AG08395 (cell line): ENCODE measurements at places on chromosomes 7 and 10.

DNA sequence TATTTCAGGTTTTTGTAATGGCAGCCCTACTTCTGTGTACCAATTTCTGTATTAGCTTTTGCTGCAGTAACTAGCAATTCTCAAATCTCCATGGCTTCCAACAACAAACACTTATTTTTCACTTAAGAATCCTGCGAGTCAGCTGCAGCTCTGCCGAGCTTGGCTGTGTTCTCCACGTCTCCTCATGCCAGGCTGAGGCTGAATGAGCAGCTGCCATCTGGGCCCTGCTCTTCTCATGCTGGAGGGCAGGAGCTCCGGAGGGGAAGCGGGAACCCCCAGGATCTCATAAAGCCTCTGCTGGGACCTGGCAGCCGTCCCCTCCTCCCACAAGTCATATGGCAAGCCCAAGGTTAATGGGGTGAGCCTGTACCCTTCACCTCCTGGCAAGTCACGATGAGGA, 591.1 kb downstream of the SDK1 start:
- DNase-seq = no peak

DNA sequence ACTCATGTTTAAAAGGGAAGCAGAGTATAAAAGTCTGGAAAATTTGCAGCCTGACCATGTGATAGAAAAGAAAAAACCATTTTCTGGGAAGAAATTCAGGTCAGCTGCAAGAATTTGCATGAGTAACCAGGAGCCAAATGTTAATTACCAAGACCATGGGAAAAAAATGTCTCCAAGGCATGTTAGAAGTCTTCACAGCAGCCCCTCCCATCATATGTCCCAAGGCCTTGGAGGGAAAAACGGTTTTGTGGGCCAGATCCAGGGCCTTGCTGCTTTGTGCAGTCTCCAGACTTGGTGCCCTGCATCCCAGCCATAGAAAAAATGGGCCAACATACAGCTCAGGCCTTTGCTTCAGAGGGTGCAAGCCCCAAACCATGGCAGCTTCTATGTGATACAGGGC, 1019.6 kb upstream of the SORCS1 start:
- DNase-seq = no peak

- DNase-seq = no peak
Measured at GRCh38 chr10:103171278-103171677, 21.8 kb downstream of the NT5C2 start.

GRCh38 chr7:81692146-81692905, 77.5 kb downstream of the HGF start:
- no peak for DNase-seq

GRCh38 chr7:12567015-12567414, 3.5 kb upstream of the SCIN start:
- DNase-seq = no peak

DNA sequence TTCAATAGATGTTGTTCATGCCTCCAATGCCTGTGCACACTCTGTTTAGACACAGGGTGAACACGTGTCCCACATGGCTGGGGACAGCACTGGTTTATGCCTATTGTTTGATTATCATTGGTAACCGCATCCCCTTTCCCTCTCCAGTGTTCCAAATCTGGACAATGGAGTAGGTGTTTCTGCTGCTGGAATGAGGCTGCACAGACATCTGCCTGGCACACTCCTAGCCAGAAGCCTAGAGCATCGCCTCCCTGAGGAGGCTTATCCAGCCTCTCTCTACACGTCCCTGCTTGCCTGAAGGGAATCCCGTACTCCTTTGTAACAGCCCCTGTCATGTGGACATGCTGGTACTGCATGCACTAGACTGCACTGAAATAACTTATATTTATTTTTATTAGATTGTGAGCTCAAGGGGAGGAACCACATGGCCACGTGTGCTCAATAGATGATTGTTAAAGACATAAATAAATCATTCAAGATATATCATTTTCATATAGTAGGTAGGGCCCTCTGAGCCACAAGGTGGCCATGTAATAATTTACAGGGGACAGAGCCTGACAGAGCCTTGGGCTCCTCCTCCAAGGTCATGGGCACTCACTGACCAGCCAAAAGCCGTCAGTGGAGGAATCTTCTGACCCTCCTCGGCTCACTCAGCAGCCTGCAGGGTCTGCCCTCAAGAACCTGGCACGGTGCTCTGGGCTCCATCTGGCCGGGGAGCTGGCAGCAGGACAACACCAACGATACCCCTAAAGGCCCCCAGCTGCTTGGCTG, 310.9 kb upstream of the ZNF32 start:
- DNase-seq = no peak

DNA sequence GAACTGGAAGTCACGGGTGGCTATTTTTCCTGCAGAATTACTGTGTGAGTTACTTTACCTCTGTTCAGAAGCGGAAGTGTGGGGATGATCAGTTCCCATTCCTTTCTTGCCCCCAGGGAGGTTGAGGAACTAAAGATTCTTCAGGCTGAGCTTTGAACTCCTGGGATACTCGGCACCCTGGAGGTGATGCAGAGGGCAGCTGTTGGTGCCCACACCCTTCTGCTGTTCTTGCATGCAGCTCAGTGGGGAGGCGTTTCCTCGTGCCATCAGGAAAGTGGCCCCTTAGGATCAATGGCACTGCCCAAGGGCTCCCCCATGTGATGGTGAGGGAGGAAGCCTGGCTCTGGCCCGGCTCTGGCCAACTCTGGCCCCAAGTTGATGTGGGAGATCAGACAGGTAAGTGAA, 44.7 kb upstream of the MXI1 start:
- DNase-seq = no peak

GRCh38 chr10:91006752-91007346, 86.0 kb upstream of the ANKRD1 start:
- no peak for DNase-seq

- DNase-seq = no peak
Measured at GRCh38 chr10:66746711-66747110, 179.1 kb upstream of the LRRTM3 start.

DNA sequence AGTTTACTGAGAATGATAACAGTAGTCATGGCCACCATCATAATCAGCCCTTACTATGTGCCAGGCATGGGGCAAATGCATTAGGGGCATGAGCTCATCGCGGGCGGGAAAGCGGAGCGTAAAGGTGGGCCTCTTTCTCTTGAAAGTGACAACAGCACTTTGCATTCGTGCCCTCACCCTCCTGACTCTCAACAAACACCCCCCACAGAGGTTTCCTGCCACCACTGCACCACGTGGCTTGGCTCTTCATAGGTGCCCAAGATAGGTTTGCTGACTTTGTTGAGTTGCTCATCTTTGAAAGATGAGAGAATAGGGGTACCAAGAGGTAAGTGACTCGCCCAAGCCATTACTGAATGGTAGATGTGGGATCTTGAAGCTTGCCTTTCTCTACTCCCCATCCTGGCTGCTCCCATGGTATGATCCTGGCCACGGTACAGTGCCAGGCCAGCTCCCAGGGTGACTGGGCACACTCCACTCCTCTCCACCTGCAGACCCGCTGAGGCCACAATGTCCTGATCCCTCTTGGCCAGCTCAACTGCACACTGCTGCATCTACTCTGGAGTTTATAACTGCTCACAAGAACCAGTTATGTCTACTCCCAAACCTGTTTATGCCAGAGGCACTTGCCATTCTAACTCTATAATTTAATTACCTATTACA, 26.0 kb downstream of the SLIT1 start:
- DNase-seq = no peak
